ENCODE measurements at places on chromosomes 3 and 15.

DNA sequence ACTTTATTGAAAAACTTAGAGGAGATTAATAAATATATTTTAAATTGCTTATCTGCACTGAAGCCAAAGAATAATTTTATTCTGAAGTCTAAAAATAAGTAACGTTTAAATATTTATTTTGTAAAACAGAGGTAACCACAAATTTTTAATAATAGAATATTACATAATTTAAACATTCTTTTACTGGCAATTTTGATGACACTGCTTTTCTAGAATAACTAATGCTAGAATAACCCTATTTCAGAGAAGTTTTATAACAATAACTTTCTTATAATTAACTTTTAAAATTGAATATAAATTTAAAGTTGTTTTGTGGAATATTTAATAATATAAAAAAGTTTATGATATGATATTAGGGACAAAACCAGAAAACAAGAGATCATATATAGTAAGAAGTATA lies 409.6 kb upstream of the KCNMB2 start:
- no peak for DNase-seq

- DNase-seq, result no peak
These were observed 3.3 kb downstream of the MRPS11 start for GRCh38 chr15:88470625-88471372.

GRCh38 chr3:188059351-188059750 lies 94.6 kb upstream of the LPP start:
- no peak for DNase-seq

DNA sequence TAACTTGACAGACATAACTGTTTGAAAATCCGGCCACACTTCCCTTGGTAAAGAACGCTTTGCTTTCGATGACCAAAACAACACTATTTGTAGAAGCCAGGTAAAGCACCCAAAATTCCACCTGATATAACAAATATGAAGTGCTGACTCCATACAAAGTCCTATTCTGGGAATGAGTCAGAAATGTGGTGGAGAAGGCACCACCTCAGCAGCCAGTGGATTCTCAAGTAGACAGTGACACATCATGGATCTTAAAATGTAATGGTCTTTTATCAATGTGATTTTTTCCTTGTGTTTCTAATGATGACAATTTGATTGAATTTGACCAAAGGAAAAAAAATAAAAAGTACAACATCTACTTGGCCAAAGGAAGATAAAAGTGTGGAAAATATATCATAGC lies 135.0 kb upstream of the WNT5A start:
- DNase-seq, result no peak

DNA sequence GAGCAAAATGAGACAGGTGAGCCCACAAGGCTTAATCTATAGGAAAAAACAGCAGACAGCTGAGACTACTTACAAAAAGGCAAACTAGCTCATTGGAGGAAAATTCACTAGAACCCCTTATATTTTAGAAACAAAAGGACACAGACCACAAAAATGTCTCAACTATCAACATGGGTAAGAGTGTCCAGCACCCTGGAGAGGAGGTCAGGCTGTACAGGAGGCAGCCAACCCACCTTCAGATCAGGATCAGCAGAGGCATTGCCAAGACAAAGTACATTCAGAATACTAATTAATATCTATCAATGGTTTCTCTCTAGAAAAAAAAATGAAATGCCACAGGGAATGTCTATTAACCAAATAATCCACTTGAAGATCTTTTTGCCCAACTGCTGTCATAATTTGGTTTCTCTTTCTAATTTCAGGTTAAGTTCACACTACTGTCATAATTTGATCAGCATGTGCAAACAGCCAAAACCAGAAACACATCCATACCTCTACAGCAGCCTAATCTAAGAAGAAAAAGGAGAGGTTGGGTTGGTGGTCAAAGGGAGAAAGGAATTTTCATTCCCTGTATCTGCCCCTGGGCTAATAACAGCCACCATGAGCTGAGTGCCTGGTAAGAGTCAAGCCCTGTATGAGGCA lies 26.0 kb upstream of the THBS1 start:
- no peak for DNase-seq

- DNase-seq, result no peak
These were observed 119.2 kb upstream of the TP63 start for GRCh38 chr3:189512039-189512438.

- DNase-seq, result no peak
These were observed 91.1 kb downstream of the LIPC start for GRCh38 chr15:58522865-58523264.

DNA sequence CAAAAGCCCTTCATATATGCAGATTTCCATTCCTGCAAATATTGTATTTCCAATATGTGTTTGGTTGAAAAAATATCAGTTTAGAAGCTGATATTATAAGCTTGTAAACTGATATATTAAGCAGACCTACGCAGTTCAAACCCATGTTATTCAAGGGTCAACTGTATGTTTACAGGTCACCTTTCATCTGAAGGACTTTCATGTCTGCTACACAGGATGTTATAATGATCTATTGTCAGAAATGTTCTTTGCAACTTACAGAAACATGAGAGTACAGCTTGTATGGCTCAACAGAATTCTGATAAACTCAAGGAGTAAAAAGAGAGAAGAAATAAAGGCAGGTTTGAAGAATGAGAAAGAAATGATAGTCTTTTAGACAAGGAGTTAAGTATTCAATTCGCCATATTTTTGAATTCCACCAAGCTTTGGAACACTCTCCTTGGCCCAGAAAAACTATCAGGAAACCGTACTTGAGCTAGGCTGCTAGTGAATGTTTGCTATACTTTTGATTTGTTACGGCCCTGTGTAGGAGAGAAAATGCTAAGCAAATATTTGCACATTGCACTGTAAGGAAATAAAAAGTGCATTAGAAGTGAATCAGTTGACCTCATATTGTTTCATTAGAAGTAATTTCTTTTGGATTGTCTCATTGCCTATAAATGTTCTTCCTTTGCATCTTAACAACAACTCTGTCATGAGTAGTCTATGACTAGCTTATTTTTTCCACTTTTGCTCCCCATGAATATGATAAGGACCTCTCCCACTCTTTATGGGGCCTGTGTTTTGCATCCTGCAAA lies 81.2 kb downstream of the NEK11 start:
- DNase-seq, result no peak

- no peak for DNase-seq
These were observed 56.3 kb upstream of the TMCO5A start for GRCh38 chr15:37877851-37878741.

- no peak for DNase-seq
These were observed 39.1 kb downstream of the TKT start for GRCh38 chr3:53216723-53217122.

GRCh38 chr3:141346007-141346406 lies 22.3 kb upstream of the ZBTB38 start:
- DNase-seq, result no peak

GRCh38 chr3:183210341-183210740 lies 42.7 kb upstream of the B3GNT5 start:
- no peak for DNase-seq

- no peak for DNase-seq
These were observed 166.4 kb upstream of the ROPN1 start for GRCh38 chr3:124158168-124158881.

- DNase-seq, result no peak
These were observed 2.2 kb downstream of the CDCP1 start for GRCh38 chr3:45143673-45144671.

- no peak for DNase-seq
These were observed 114.7 kb upstream of the SLC24A5 start for GRCh38 chr15:48006031-48006511.

- no peak for DNase-seq
These were observed 56.6 kb upstream of the PRTG start for GRCh38 chr15:55799291-55800212.

All from activated CD4-positive, alpha-beta T cell treated with anti-CD3 and anti-CD28 coated beads for 24 hours (primary cell).